Right renal pelvis (tissue), 4 donors: ENCODE measurements at places on chromosomes 2 and 18.

DNA sequence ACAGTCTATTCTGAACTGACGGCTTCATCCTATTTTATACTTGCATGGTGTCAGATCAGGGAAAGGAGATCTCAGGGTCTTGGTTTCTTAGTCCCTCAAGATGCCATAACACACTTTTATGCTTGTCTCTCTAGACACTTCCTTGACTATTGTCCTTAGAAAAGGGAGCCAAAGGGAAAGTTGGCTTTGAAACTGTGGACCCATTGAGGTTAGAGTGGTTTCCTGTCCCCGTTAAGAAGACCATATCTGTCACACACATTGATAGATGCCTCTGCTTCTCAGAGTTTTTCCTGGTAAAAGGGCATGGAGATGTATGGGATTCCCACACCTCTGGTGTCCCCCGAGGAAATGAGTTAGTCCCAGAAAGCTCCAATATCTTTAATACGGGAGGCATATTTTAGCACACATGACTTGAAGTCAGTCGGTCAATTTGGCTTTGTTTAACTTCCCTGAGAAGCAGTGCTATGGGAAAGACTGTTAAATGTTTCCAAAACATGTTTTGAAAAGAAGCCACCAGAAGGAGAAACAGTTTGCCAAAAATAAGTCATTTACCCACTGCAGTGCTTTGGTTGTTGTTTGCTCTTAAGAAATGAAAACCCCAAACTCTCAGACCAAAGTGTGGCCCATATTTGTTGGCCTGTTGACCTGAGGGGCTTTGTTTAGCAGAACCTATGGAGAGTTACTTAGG lies 133.4 kb upstream of the CXCR4 start:
- no peak for DNase-seq

GRCh38 chr2:168734199-168734760 lies 68.2 kb upstream of the NOSTRIN start:
- no peak for DNase-seq

- no peak for DNase-seq
Observed at GRCh38 chr2:231383416-231384108, 11.9 kb upstream of the B3GNT7 start.

GRCh38 chr2:37323781-37324535 lies 675 bp downstream of the PRKD3 start:
- DNase-seq, result peak; percentile 45

DNA sequence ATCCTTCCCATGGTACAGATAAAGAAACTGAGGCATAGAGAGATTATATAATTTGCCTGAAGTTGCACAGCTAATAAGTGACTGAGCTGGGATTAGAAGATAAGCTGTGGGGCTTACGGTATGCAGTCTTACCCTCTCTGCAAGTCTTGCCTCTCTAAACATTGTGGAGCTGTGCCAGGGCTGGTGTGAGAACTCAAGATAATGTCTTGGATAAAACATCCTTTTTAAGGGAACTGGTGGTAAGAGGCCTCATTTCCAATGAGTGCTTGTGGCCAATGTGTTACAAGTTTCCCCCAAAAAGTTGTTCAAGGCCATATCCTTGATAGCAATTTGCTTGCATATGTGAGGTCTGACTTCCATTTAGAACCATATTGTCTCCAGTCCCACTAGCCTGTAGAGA lies 84.3 kb upstream of the ETAA1 start:
- DNase-seq, result no peak

DNA sequence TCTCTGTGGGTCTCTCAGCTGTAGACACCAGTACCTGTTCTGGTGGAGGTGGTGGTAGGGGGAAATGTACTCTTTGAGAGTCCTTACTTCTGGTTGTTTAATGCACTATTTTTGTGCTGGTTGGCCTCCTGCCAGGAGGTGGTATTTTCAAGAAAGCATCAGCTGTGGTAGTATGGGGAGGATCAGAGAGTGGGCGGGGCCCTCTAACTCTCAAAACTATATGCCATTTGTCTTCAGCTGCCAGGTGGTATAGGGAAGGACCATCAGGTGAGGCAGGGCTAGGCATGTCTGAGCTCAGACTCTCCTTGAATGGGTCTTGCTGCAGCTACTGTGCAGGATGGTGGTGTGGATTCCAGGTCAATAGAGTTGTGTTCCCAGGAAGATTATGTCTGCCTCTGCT lies 1100.8 kb downstream of the CNTNAP5 start:
- DNase-seq, result no peak

DNA sequence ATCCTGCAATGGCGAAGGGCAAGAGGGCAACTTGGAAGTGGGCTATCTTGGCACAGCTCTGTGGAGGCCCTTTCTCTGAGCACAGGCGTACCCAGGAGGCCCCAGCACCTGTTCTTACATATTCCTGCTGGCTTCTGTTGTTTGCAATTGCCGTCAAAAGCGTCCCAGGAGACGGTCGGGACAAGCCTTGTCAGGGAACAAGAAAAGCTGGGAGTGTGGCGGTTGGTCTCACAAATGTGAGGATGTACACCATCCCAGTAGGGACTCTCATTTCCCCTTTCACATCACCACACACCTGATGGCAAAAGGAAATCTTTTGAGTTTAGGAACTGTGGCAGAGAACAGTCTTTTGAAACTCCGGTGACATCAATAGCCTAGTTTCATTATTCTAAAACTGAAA lies 94.7 kb upstream of the EFEMP1 start:
- DNase-seq, result no peak

DNA sequence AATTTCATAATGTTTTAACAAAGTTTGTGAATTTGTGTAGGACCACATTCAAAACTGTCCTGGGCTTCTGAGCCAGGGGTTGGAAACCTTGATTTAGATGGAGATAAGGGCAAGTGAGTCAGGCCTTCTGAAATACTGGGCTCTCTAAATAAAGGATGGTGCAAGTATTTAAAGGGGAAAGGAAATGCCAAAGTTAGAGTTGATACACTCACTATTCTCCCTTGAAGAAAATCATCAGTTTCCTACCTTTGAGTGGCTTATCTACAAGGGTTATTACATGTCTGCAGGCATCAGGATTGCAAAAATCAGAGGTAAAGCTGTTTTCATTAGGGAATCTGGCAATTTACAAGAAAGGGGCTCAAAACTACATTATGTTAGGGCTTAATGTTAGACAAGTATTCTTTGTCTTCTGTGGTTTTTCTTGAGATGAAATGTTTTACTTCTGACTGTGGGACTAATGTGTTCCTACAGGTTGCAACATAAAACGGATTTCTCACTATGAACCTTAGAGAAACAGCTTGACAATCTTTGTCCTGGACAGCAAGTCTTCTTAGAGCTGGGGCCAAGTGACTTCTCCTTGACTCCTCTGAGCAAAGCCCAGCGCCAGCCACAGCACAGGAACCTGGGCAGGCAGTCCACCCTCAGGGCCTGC lies 31.1 kb downstream of the RNU4ATAC start:
- no peak for DNase-seq

DNA sequence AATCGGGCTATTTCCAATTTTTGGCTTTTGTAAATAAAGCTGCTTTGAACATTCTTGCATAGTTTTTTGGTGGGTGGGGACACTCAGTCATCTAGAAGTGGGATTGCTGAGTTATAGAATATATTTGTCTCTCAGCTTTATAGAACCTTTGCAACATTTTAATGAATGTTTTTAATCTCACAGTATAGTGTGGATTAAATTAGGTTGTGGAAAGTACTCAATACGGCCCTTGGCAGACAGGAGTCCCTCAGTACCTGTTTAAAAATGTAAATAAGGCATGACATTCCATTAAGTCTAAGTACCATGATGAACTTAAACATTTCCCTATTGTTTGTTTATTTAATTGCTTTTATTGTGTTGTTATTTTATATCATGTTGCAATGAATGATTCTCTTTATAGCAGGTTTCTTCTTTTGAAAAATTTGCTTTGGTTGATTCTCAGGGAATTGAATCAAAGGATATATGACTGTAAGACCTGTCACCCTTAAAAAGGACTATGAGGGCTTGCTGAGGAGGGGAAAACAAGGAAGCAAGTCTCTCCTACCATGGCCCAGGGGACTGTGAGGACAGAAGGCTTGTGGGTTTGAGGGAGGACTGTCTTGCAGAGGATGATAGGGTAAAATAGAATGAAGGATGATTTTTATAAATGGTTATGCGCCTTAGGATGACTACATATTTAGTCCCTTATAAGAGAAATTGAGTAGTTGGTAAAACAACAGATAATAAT lies 165.1 kb downstream of the RPIA start:
- DNase-seq, result no peak

DNA sequence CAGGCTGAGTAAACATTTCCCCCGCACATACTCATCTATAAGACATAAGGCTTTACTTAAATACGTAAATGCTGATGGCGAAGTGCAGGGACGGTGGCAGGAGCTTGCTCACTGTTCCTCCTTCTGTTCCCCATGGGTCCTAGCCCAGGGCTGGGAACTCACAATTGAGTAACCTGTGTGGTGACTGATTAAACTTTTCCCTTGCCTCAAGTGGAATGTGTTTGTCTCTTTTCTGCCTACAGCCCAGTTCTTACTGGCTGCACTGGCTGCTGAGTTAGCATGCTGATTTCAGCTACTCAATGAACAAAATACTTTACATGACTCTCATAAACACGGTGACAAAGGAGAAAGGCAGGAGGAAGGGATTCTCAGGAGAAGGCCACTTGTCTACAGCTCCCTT lies 87.3 kb downstream of the MARCO start:
- DNase-seq, result no peak

- peak; percentile 31 for DNase-seq
Observed at GRCh38 chr2:106781196-106781595, 104.8 kb downstream of the ST6GAL2 start.

GRCh38 chr2:16332681-16333557 lies 332.7 kb downstream of the CYRIA start:
- no peak for DNase-seq

DNA sequence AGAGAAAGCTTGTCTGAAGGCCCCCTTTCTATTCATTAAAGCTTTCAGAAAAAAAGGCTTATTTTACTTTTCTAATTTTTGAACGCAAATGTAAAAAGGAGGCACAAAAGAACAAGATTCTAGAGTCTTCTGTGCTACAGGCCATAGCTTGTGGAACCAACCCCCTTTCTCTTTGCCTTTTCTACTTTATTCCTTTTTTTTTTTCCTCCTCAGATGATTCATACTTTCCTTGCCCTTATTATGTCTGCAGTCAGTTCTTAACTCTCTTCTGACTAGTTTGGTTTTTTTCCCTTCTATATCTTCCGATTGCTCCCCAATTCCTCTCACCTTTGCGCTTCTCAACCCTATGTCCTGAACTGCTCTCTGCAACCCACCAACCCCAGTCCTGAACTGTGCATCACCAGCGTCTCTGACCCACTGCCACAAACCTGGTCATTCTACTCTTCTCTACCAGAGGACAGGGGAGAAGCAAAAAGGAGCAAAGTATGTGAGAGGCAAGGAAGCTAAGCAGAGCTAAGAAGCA lies 56.9 kb upstream of the WIPF1 start:
- DNase-seq, result no peak

- DNase-seq, result no peak
Observed at GRCh38 chr2:109001201-109001600, 12.2 kb upstream of the EDAR start.

DNA sequence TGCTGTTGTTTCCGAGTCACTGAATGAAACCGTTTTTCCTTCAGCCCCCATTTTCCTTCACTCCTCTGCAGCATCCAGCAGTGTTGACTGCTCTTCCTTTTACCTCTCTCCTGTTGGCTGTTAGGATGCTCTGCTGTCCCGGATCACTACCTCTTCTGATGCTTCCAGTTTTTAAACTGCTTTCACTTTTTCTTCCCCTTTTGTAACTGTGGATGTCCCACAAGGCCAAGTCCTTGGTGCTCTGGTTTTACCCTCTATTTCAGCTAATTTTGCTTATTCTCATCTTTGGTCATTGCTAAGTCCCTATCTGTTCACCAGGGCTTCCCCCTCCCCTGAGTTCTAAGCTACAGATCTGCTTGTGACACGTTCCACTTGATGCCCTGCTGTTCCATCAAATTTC lies 39.4 kb upstream of the MAP4K3 start:
- no peak for DNase-seq

DNA sequence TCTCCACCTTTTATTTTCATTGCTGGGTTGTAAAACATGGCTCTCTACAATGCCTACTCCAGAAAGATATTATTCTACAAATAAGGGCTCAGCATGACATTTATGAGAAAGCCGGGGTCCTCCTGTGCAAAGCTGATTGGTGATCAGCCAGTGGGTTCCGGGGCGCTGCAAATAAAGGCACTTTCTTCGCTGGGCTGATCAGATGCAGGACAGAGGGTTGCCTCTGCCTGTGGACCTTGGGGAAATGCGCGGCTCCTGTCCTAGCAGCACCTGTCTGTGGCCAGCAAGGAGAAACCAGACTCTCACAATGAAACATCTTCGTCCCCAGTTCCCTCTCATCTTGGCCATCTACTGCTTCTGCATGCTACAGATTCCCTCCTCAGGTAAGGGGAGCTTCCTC lies at the start of gene NMS:
TSS of gene NMS (plus strand) at position 301 of the 400 bp plus-strand sequence. CDS start at position 308, 7 bp downstream.
- no peak for DNase-seq

GRCh38 chr2:99101697-99102096 lies 39.8 kb upstream of the C2orf15 start:
- no peak for DNase-seq
